Stimulated activated CD4-positive, alpha-beta T cell treated with anti-CD3 and anti-CD28 coated beads, Interleukin-12 subunit alpha, Interleukin-12 subunit beta, amount 100 ng/mL, for 24 hours (primary cell): ENCODE measurements at places on chromosomes 5 and 9.

GRCh38 chr9:91474656-91475055, 51.0 kb upstream of the NFIL3 start:
- DNase-seq: no peak

- DNase-seq: no peak
These were observed 82.0 kb downstream of the PRRT1B start for GRCh38 chr9:131627326-131627647.

DNA sequence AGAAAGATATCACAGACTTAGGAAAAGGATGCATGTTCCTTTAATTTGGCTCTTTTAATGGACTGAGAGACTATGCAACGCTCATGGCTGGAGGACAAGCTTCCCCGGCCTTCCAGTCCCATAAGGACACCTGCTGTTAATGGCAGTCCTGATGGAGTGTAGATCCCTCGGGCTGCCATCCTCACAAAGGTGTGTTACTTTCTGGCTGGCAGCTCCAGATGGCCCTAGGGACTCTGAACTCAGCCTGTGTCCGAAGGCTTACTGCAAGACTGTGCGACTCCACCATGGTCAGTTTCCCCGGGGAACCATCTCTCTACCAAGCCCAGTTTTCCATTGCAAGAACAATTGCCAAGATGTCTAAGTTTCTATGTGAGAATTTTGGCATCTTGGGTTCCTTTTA, 25.5 kb upstream of the KCNIP1 start:
- no peak for DNase-seq

DNA sequence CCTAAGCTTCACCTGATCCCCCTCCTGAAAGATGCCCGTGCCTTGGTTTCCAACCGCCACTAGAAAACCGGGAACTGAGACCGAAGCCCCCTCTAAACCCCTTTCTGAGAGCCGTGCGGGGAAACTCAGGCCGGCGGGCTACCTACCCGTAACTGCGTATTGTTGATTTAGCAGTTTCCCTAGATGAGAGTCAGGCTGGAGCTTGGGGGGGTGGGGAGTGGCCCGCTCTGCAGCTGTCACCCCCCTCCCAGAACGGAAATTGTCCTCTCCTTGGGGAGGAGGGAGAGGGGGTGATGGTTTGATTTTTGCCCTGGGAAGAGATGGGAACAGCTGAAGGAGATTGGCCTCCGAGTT, 2.5 kb downstream of the CXXC5 start:
- no peak for DNase-seq

GRCh38 chr5:167511276-167511675, 780.2 kb upstream of the WWC1 start:
- no peak for DNase-seq

DNA sequence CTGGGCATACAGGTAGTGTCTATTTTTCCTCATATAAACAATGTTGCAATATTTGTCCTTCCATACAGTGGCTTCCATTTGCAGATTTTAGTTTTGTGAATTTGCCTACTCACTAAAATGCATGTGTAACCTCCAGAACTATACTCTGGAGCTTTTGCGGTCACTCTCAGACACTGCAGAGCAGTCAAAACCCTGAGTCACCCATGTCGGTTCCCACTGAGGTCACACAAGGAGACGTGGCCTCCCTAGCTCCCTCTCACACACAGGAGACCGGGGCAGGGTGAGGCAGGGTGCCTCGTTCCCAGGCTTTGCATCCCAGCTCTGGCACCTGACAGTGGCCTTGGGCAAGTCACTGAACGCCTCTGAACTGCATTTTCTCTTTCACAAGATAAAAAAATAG, 55.5 kb upstream of the ZNF354A start:
- no peak for DNase-seq

DNA sequence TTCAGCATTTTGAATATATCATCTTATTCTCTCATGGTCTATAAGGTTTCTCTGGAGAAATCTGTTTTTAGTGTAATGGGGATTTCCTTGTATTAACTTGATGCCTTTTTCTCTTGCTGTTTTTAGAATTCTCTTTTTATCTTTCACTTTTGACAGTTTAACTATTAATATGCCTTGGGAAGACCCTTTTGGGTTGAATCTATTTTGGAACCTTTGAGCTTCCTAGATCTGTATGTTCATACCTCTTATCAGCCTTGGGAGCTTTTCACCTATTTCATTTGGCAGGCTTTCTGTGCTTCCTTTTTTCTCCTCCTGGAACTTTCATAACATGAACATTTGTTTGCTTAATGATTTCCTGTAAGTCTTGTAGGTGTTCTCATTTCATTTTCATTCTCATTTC, 22.2 kb downstream of the RCL1 start:
- no peak for DNase-seq

GRCh38 chr5:32506799-32507198, 62.3 kb upstream of the ZFR start:
- no peak for DNase-seq

DNA sequence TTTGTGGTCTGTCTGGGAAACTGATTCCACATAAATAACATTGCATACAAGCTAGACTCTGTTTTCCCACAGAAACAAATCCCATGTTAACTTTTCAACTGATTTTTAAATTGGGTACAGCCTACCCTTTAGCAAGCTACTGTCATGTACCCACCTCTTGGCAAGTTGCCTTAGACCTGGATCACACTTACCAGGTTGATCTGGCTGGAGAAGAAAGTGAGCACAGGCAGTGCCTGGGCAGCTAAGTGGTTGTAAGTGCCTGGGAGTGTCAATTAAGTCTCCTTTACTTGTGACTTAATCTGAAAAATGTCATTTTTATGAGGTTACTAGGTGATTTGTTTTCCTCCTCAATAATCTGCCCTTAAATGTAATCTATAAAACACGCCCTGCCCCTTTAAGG, 336.4 kb downstream of the ARL15 start:
- DNase-seq: no peak

- DNase-seq: no peak
These were observed 960 bp upstream of the IFNB1 start for GRCh38 chr9:21078702-21079101.

DNA sequence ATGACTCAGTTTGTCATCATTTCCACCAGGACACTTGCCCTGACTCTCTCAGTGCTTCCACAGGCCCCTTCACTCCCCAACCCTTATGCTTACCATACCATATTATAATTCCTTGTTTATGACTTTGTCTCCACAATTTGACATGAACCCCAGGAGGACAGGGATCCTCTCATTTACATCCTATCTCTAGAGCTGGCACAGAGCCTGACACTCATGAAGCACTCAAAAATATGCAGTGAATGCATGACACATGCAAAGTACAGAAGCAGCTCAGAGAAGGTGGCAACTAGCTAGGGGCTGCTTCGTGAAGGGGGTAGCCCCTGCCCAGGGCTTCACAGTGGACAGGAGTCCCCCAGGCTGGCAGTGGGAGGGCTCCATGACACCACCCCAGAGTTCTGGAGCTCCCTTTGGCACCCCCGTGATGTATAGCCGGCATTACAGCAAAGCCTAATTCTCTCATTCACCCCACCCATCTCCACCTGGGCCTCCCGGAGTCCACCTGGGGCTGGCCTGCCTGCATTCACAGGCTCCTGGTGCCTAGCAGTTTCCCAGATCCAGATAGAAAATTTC, 112.0 kb upstream of the SPOCK1 start:
- no peak for DNase-seq

- no peak for DNase-seq
These were observed 77.0 kb upstream of the ZSWIM6 start for GRCh38 chr5:61254969-61255555.

- no peak for DNase-seq
These were observed 830.9 kb downstream of the MAT2B start for GRCh38 chr5:164336276-164336675.

GRCh38 chr9:26658476-26658875, 234.1 kb downstream of the CAAP1 start:
- DNase-seq: no peak

DNA sequence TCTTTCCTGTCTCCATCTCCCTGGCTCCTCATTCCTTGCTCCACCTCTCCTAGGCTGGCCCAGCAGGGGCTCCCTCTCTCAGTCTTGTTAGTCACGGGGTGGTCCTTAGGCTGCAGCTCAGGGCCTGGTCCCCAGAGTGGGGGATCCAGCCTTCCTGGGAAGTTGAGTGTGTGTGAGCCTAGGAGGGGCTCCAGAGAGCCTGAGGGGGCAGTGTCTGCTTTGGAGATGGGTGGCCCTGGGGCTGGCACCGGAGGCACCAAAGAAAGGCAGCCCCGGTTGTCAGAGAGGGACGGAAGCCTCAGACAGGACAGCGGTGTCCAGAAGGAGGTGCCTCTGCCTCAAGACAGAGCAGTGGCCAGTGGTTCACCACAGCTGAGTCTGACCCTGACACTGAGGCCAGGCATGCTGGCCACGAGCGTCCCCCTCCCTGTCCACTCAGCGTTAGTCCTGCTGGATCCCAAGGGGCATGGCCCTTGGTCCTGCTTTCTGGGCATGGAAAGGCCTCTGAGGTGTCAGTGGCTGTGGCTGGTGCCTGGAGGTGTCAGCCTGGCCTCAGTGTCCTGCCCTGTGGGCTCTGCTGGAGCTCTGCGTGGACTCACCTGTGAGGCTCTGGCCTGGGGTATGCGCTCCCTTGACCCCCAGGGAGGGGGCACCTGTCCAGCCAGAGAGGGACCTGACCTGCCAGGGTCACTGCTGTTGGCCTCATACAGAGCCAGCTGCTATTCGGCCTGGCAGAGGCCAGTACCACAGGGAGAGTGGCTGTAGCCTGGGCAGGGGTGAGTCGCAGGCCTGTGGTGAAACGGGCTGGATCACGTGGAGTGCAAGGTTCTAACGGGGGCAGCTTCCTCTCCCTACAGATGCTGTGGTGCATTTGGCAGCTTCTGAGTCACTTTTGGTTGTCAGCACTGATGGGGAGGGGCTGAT, 130.6 kb downstream of the CACNA1B start:
- no peak for DNase-seq

DNA sequence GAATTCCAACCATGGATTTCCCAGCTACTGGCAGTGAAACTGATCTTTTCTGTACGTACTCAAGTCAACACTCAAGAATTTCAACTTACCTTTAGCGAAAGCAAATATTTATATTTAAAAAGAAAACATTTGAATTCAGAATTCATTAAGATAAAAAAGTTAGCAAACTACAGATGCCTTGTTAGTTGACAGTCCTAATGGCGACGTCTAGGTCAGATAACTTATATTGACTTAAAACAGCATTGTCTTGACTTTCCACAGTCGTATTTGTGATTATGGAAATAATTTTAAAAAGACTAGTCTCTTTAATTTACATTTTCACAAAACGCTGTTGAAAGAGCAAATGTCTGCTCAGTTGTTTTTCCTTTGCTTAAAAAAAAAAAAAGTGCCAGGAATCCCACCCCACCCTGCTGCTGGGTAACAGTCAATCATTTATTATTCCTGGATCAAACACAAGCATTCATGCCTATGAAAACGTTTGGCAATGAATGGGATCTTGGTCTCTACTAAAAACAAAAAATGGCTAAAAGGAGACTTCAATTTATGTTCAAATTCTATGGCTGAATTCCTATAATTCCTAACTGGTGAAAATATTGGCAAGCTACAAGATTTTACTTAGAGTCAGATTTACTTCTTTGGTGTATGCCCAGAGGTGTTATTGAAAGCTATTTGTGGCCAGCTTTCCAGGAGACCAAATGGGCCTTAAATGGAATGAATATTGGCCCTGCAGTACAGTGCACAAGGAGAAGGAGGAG, 22.0 kb downstream of the OR2S2 start:
- no peak for DNase-seq

DNA sequence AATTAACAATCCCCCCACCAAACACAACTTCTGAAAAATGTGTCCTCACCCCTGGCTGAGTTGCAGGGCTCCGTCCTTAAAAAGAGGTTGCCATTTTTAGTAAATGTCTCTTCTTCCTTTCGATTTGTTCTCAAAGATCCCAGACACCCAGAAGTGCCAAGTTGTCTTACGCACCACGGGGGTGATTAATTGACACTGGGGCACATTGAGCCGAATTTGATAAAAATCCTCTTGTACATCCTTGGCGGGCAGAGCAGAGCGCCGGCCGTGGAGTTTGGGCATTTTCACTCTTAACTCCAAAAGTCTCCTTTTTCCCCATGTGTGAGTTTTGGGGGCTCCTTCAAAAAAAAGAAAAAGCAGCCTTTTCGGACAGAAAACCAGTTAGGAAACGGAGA, 4.5 kb downstream of the LMX1B start:
- no peak for DNase-seq
